ENCODE measurements at places on chromosomes 5 and 9.

DNA sequence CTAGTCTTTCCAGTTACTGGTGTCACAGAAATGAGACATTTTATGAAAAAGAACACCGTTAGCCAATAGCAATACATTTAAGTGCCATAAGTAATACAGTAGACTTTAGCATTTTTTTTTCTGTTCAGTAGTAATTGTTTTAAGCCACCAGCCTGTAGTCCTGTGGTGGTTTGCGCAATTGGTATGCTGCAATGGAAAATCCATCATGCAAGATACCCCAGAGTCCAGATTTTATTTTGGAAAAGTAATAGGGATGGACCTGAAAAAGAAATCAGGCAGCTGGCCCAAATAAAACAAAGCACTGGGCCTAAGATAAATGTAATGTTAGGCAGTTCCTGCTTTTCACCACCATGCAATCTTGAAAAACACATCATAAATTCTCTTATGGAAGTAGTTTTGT, 94.6 kb upstream of the RASGRF2 start:
- DNase-seq = no peak

- DNase-seq = no peak
Observed at GRCh38 chr5:77812926-77813589, 36.9 kb upstream of the TBCA start.

- no peak for DNase-seq
Observed at GRCh38 chr9:32554107-32554506, 1.7 kb upstream of the TOPORS start.

DNA sequence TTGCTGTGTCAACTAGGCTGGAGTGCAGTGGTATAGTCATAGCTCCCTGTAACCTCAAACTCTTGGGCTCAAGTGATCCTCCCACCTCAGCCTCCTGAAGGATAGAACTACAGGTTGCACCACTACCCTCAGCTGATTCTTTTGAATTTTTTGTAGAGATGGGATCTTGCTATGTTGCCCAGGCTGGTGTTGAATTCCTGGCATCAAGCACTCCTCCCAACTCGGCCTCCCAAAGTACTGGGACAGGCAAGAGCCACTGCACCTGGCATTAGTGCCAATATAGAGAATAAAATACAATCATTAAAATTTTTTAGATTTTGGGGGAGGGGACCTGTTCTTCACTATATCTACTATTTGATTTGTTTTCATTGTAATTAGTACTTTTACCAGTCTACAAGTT, 15.4 kb downstream of the PPIP5K2 start:
- DNase-seq = no peak

All from A172 (cell line).